ENCODE measurements at places on chromosomes 3 and 15.
A peak's percentile ranks its signal among the peaks of the same experiment; 100 is the strongest.

GRCh38 chr3:135311699-135312098, 516.6 kb downstream of the EPHB1 start:
- DNase-seq, result no peak

DNA sequence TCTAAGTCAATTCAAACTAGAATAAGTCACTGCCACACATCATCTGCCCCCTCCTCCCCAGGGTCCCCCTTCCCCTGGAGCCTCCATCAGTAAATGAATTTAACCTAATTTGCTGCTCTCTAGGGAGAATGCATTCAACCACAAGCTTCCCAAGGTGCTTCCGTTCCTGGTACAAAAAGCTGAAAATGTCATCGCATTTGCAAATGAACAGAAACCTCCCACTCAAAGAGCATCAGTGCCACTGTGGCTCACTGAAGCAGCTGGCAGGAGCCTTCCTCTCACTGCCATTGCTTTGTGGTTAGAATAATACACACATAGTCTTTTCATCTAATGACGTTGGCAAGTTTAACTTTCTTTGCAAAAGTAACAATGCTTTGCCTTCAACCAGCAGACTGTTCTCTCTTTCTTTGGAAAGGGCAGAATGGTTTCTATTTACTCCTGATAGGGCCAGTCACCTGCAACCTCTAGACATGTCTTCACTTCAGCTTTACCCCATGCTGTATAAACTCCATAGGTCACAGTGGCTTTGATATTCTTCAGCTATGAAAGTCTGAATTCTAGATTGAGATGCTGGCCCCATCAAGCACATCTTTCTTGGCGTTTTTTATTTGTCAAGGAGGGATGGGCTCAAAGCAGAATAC, 238.1 kb downstream of the CPNE4 start:
- no peak for DNase-seq

- peak; percentile 53 for DNase-seq
Measured at GRCh38 chr3:159416856-159417255, 571.8 kb upstream of the IL12A start.

- DNase-seq, result no peak
Measured at GRCh38 chr3:119582178-119582577, 2.9 kb downstream of the ADPRH start.

DNA sequence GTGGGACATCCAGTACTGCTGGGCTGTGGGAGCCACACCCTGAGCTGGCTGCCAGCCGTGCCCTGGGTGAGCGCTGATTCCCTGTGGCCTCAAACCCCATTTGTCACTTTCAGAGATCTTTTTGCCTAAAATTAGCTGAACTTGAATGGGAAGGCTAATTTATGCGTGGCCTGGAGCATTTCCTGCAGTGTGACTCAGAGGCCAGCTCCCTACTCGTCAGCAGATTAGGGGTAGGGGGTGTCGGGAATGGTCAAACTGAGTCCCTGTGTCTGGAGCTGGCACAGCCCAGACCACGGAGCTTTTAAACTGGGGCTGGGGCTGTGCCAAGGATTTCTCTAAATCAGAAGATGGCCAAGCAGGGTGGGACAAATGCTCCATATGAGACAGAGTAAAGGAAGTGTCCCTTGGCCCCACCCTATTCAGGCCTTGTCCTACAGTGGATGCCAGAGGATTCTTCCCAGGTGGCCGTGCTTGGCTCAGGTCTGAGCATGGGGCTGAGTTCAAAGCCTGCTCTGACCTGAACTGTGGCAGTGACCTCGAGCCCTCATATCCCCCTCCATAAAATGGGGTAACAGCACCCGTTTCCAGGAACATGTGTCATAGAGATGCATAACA, 59.7 kb downstream of the ATP2B2 start:
- no peak for DNase-seq

DNA sequence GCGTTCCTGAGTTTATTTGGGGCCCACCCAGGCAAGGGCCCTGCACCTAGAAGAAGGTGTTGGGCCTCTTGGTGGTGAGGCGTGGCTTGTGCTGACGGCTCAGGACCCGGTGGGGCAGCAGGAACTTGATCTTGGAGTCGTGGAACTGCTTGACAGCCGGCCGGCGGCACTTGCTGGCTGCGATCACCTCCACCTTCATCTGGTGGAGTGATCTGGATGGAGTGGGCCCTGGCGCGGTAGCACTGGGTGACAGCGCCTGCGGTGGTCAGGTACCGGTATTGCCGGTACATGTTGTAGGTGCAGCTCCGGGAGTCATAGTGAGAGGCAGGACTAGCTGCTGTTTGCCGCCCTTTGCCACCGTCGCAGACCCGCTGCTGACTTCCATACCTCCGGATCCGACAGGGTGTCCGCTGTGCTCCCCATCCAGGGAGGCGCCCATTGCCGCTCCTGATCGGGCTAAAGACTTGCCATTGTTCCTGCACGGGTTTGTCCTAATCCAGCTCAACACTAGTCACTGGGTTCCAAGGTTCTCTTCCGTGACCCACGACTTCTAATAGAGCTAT, 136.8 kb downstream of the ANO10 start:
- DNase-seq, result no peak

- DNase-seq, result no peak
Measured at GRCh38 chr15:64453689-64454037, 6.7 kb upstream of the ZNF609 start.

GRCh38 chr15:100873029-100873677, 6.5 kb upstream of the ALDH1A3 start:
- peak; percentile 91 for DNase-seq

DNA sequence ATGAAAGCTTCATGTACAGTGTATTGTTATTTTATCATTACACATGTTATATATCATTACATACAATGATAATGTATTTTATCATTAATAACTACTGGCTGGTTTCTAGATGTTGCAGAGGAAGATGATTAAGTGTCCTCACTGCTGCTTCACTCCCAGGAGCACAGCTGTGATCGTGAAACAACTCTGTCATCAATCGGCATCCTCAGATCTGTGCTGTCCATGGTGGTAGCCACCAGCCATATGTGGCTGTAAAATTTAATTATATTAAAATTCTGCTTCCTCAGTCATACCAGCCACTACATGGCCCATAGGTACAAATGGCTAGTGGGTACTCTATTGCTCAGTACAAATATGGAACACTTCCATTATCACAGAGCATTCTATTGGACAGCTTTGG, 379.4 kb upstream of the CFAP20DC start:
- peak; percentile 14 for DNase-seq

DNA sequence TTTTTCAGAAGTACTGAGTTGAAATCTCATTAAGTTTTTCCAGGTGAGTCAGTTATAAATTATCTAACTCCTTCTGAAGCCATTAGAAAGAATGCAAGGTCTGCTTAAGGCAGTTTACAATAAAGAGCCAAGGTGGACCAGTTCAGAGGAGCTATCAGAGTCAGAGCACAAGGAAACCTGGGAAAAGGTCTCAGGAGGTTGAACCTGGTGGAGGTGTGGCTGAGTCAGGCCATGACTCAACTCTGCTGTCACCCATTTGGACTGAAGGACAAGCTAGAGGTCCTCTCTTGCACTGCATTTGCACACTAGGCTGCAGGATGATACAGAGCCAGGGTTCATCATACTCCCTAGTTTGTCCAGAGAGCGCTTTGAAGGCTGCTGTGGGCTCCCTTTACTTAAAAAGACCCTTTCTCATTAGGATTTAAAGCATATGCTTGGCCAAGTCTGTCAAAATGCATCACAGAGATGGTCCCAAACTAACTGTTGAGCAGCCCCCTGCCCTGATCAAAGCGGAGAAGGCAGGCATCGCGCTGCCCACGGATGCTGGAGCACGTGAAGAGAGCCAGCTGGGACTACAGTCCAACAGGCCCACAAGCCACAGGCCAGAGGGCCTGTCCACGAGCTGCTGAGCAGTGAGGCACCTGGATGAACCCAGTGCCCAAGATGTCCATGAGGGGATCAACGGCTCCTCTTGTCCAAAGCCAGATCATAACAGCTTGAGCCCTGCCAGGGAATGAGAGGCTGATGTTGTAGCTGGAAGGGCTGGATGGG, 26.0 kb upstream of the MRPS22 start:
- no peak for DNase-seq

- DNase-seq, result peak; percentile 82
Measured at GRCh38 chr3:49707113-49707480, 12.4 kb downstream of the AMIGO3 start.

DNA sequence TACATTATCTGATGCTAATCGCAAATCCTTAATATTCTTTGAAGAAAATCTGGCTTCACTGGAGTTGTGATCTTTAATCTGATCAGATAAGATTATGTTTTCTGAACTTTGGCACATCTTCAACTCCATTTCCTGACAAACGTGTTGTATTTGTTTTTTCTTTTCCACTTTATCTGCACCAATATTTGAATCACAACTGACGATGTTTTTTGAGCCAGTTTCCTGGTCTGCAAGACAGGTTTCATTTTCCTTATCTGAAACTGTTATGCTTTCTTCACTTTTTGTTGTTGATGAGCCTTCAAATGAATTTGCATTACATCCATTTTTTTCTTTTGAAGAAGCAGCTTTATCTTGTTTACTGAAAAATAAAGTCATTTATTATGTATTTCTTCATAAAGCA, 101.5 kb downstream of the ZNF280D start:
- no peak for DNase-seq

GRCh38 chr3:162521669-162522068, 1025.1 kb downstream of the OTOL1 start:
- DNase-seq, result no peak

- peak; percentile 79 for DNase-seq
Measured at GRCh38 chr3:106247902-106248684, 379.3 kb upstream of the CBLB start.

DNA sequence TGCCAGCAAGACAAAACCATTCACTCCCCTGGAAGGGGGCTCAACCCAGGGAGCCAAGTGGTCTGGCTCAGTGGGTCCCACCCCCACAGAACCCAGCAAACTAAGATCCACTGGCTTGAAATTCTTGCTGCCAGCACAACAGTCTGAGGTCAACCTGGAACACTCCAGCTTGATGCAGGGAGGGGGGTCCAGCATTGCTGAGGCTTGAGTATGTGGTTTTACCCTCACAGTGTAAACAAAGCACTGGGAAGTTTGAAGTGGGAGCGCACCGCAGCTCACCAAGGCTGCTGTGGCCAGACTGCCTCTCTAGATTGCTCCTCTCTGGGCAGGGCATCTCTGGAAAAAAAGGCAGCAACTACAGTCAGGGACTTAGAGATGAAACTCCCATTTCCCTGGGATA, 81.7 kb downstream of the MSL2 start:
- no peak for DNase-seq

- DNase-seq, result no peak
Measured at GRCh38 chr3:138203938-138204337, 16.8 kb downstream of the ARMC8 start.

DNA sequence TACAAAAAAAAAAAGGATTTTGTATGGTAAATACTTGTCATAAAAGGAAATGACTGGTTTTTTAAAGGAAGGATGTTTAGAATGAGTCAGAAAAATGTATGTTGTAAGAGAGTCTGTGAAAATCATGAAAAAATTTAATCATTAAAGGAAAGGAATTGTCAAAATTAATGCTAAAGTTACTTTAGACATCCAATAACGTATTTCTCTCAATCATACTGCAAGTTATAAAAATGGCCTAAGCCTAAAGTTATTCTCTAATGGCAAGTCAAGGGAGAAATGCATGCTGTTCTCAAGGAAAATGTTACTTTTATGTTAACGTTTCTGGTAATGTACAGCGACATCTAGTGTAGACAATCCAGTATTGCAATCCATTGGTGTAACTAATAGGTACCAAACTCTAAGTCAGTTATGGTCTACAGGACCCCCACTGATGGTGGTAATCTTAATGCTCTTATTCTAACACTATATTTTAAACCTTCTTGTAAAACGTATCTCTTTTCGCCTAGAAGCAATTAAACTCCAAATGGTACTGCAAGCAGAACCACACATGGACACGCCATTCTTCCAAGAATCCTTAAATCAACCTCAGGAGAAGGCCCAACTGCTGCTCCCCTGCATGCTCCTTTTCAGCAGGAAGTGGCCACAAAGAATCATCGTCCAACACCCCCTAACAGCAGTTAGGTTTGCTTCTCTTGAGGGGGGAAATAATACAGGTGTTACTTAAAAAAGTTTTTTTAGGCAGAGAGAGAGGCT, 35.2 kb downstream of the NCEH1 start:
- peak; percentile 32 for DNase-seq

DNA sequence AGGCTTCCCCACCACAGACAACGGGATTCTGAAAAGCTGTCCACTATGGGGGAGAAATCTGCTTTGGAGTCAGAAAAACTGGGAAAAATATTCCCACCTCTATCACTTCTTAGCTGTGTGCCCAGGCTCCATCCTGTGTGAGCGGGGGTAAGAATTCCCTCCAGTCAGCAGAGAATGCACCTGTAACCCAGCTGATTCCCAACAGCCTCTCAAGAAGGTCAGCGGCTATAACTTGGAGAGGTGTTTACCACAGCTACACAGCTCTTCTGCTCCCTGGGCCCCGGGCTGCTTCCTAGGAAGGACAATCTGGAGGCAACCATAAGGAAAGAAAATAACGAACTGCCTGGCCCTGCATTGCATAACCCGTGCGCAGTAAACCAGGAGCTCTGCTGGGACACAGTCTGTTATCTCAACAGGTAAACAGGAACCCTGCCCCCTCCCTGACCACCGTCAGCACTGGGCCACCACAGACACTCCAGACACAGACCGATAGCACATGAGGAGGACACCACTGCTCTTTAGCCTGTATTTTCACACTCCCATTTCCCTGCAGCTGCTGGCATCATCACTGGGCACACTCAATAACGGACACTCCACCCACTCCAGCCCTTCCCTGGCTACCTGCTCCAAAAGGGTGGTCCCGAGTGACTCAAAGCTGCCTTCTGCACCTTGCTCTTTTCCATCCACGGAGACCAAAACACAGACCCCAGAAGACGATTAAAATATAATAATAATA, 2.1 kb downstream of the RAB43 start:
- DNase-seq, result peak; percentile 11

DNA sequence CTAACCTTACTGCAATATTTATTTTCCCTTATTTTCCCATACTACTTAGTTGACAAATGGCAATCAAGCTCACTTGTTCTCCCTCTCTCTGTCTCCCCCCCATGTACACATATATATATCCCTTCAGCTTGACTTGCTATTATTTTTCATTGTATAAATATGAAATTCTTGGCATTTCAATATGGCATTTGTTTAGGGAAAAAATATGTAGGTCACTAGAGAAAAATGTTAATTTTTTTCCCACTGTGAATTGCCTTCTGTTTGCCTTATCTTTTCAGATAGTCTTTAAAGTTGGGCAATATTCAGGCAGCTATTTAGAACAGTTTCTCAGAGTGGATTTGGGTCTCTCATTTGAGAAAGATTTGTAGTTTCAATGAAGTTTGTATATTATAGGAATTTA, 62.8 kb upstream of the UTS2B start:
- DNase-seq, result no peak

All from foreskin fibroblast (primary cell).